RCC 7860 (cell line): ENCODE measurements at places on chromosomes 13 and 19.

GRCh38 chr19:17957885-17958284 is 9.0 kb upstream of the KCNN1 start:
- DNase-seq: no peak

DNA sequence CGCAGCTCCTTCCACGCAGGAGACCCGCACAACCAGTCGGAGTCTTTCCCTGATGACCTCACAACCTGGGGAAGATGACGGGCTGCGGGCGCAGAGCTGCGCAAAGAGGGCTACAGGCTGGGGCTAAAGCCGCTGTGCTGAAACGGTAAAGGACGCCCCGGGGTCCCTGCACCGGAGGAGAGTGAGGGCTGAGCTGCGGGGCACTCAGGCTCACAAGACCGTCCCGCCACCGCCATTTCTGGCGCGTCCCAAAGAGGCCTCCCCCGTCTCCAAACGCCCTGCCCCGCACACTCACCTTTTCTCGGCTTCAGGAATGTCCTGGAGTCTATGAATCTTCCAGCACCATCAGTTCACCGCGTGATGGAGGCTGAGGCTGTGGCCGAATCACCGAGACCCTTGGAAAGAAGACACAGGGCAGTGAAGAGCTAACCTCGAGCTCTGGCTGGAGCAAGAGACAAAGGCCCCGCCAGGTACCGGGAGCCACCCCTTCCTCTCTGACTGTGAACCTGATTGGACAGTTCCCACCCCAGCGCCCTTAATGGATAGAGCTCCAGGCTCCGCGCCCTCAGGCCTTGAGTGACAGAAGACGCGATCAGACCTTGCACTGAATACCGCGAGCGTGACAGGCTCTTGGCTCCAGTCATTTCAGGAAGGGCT is 41.8 kb upstream of the ZNF429 start:
- no peak for DNase-seq

- no peak for DNase-seq
Observed at GRCh38 chr13:112761701-112762689, 72.2 kb downstream of the ATP11A start.

GRCh38 chr13:112961457-112962369 is 7.3 kb upstream of the MCF2L start:
- no peak for DNase-seq

GRCh38 chr19:58395979-58396627 is 647 bp downstream of the RNF225 start:
- no peak for DNase-seq

DNA sequence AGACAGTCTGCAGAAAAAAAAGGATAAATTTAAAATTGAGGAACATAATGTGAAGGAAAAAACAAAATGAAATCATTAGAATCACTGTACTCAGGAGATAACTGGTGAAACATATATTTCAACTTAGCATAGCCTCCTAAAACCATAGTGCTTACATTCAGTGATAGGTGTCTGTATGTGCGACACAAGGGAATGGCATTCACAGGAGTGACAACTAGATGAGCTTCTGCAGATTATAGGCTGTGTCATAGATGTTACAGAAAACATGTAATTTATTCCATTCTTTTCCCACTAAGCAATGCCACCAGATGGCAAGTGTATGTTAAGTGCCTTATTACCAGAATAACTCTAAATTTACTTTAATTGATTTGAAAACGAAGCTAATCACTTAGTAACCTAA is 960.0 kb upstream of the PCDH20 start:
- no peak for DNase-seq

DNA sequence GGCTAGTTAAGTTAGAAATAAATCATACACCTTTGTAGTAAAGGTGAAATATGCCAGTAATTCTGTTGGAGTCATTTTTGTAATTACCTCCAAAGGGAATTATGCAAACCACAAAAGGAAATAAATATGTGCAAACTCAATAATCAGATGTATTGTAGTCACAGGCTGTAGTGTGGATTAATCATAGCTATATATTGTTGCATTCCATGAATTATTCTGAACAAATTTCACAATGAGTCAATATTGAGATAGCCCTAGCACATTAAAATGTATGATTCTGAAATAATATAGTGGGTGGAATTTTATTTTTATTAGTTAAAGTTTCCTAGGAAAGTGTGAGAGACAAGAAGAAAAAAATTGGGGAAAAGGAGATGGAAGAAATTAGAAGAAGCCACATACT is 790.5 kb upstream of the PCDH20 start:
- DNase-seq: no peak

DNA sequence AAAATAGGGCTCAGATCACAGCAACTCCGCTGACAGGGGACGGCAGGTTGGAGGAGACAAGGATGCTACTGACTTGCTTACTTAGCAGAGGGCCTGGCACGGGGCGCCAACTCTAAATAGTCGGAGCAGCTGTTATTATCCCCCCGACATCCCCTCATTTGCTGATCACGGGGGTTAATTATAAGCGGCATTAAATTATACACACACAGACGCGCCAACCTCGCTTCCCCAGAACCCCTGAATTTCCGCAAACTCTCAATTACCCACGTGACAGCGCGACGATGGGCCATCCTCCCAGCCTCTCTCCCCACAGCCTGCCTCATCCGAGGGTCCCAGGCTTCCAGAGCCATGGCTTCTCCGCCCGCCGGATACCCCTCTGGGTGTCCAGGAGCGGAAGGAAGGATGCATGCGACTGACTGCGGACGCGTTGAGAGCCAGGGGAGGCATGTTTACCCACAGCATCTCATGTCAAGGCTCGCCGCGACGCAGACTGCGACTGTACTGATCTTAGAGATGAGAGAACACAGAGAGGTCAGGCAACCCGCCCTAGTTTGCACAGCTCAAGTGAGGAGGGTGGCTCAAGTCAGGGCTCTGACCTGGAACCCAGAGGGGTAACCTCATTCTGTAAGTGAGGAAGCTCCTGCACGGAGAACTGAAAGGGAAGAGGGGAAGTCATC is 5.7 kb downstream of the PTPRS start:
- no peak for DNase-seq

GRCh38 chr19:15256708-15257331 is 24.6 kb upstream of the EPHX3 start:
- DNase-seq: no peak

- DNase-seq: no peak
Observed at GRCh38 chr13:84118839-84119409, 236.7 kb upstream of the SLITRK1 start.

DNA sequence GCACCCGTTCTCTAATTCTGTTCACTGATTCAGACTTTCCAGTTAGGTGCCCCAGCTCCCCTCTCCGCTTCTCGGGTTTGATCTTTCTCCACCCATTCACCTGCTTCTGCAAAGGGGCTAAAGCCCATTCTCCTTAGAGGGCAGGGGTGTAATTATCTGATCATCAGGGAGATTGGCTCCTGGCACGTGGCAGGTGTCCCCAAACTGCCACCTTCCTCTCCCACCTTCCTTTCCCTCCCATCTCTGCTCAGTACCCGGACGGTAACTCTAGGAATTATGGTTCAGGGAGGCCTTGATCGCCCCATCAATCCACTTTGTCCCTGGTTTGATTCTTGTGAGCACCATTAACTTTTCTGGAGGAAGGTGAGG is 212 bp downstream of the FFAR1 start:
- DNase-seq: no peak

DNA sequence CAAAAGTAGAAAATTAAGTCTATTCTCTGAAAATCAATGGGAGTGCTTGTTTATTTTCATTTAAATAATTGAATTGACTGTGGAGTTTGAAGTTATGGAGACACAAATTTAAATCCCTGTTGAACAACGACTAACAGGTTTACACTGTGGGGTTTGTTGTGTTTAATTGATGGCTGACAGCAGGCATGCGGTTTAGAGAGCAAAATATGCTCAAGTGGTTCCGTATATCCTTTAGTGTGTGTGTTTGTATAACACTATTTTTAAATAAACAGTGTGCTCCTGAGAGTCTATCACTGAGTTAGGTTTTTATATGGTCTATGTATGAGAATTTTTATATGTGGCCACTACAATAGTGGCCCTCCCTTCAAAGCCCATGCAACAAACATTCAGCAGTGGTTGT is 332.0 kb downstream of the GPC6 start:
- no peak for DNase-seq

GRCh38 chr13:24858953-24859352 is 95.0 kb downstream of the RNF17 start:
- no peak for DNase-seq

GRCh38 chr19:31772915-31773314 is 423.7 kb upstream of the TSHZ3 start:
- no peak for DNase-seq

DNA sequence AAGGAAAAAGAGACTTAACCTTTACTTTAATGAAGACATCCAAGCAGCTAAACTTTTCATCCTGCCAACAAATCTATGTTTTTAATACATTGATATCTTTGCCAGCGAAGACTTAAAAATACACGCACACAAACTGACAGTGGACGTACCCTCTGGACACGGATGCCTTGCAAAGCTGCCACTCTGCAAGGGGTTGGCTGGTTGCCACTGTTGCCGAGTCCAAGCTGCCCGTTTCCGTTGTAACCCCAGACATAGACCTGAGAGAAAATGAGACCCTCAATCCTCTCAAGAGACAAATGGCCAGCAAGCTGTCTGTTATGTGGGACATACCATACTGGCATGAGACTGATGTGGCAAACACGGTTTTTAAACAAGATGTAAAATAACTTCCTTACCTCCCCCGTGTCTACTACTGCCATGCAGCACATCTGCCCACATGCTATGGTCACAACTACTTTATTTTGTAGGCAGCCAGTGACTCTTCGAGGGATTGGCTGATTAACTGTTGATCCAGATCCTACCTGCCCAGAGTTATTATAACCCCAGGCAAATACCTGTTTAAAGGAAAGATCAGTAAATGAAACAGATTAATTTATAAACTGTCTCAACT is 21.2 kb downstream of the RCBTB2 start:
- DNase-seq: no peak

- peak; percentile 52 for DNase-seq
Observed at GRCh38 chr13:49314344-49314882, 66.7 kb downstream of the CDADC1 start.

DNA sequence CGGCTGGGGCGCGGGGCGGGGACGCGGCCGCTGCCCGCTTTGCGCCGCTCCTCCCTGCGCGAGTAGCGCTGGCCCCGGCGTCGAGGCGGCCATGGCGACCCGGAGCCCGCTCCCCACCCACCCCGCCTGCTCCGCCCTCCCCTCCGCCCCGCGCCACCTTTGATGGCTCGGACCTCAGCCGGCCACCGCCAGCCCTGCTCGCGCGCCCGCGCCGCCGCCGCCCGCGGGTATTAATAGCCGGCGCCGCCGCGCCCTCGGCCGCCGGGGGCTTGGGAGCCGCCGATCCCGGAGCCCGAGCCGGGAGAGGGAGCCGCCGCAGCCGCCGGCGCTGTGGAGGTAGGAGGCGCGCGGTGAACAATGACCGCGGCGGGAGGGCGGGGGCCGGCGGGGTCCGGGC is 261 bp downstream of the FARP1 start:
- no peak for DNase-seq

GRCh38 chr13:43269037-43269481 is 245.7 kb downstream of the DNAJC15 start:
- DNase-seq: peak; percentile 69

DNA sequence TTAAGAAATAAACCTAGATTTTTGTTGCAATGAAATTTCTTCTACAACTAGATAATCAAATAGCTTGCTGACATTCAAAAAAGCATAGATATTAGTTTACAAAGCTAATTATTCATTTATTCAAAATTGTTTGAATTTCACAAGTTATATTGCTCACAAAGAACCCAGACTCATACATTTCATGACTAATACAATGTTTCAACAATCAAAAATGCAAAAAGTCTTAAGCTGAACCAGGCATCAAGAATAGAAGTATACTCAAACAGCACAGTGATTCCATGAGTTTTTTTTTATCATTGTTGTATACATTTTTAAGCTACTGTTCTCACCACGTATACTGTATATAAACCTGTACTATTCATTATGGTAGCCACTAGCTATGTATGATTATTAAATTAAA is 51.0 kb downstream of the DIAPH3 start:
- no peak for DNase-seq
